ENCODE measurements at places on chromosomes 13 and 19.

DNA sequence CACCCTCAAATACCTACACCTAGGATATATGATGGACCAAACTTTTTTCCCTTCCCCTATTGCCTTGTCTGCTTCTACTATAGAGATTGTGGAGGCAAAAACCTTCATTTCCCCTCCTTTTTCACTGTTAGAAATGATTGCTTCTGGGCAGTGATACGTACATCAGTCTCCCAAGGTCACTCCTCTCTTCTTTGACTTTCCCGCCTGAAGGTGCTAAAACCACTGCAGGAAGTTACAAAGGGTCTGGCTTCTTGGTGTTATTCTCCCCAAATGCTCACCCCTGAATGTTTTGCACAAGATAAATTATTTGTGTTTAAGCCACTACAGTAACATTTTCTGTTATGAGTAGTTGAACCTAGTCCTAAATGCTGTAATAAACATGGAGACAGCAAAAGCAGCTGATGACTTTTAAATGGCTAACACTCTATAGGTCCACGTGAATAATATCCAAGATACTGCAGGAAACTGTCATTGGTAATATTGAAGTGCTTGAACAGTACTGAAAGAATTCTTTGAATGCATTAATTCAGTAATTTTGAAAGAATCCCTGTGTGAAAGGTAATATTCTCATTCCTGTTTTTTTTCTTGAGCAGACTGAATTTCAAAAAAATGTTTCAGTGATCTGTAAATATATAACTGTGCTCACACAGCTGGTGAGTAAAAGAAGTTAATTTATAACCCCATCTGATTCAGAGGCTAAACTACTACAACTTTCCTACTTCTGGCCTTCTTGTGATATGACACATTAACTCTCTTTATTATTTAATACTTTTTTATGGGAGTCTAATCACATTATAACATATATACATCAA lies 865.1 kb downstream of the EFNB2 start:
- DNase-seq: no peak

DNA sequence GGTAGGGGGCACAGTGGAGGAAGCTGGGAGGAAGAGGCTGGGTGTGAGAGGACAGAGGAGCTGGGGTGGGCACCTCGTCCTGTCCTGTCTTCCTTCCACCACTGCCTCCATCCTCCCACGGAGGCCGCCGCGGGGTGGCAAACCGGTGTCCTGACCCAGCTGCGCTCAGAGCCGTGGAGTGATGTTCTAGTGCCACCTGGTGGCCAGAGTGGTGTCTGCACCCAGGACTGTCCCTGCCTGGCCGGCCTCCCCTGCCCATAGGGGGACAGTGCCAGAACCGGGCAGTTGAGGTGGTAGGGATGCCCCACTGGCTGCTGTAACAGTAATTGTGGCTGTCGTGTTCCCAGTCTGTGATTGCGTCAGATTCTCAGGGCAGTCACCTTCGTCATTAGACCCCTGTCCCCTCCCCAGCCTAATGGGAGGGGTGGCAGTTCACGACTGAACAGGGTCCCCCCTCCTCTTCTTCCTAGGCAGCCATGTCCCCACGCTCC lies 11.1 kb upstream of the ARRDC2 start:
- peak; percentile 91 for DNase-seq

DNA sequence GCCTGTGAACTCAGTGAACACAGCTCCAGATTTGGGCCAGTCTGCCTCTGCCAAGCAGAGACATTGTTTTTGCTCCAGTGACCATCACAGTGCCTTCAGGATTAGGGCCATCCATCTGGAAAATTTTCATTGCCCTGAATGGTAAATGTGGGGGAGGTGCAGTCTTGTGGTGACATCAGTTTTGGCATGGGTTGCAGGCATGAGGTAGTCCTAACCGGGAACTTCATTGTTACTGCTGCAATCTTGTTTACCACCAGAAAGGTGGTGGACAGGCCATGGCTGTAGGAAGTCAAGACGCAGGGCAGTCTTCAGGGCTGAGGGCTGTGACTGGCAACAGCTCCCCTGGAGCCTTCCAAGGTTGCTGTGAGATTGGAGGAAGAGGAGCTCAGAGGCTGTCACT lies 55.2 kb downstream of the SPATA13 start:
- peak; percentile 44 for DNase-seq

DNA sequence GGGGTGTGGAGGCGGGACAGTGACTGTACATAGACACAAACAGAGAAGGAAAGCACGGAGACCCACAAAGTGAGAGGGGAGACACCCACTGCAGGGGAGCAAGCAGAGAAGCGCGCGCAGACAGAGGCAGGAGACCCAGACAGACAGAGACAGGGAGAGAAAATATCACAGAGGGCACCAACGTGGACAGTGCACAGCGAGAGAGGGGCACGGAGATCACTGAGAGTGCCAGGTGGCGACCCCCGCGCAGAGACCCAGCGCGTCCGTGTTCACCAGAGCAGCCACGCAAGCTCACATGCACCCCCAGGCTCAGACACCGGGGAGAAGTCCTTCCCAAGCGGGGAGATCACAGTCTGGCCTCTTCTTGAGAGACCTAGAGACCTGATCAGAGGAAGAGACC lies 1.4 kb upstream of the CACNG7 start:
- DNase-seq: no peak

DNA sequence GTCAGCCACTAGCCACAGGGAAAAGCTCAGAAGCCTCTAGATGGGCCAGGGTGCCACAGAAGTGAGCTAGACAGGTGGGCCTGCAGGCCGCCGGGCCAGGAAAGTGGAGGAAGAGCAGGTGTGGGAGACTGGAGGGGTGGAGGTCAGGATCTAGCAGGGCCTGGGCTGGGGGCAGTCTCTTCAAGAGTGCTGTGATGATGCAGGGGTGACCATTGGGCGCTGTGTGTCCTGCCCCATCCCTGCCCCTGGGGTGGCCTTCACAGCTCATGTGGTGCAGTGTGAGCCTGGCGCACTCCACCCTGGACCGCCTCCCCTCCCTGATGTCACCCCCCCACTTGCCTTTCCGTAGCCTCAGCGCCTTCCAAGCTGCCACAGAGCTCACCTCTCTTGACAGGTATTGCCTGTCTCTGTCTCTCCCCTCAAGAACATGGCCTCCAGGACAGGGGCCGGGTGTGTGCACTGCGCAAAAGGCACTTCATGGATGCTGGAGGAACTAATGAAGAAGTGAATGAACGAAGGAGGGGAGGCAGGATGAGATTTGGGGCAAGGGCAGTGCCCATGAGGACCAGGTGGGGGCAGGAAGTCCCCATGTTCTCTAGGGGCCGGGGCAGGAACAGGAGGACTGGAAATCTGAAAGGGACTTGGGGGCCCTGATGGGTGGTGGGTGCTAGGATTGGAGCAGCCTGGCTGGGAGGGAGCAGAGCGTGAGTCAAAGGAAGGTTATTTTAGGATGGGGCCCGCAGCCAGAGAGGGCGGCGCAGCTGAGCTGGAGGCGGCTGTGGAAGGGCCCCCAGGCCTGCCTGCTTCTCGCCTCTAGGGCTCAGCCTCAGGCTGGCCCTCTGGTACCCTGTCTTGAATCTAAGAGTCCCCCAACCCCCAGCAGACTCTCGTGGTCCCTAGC lies 6.6 kb downstream of the SSBP4 start:
- DNase-seq: peak; percentile 84

DNA sequence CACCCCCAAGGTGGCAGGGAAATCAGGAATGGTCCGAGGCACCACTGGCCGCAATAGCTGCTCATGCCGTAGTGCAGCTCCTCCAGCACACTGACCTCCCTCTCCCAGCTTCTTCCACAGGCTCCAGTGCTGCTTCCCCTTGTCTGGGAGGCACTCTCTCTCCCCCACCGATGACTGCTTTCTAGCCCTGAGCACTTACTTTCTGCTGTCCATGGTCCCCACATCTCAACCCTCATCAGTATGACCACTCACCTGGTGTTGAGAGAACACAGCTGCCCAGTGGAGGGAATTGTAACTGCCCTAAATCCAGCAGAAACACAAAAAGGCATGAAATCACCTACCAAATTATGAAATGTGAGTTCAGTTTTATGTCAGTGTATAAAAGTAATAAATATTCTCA lies 28.9 kb upstream of the TPP2 start:
- no peak for DNase-seq

DNA sequence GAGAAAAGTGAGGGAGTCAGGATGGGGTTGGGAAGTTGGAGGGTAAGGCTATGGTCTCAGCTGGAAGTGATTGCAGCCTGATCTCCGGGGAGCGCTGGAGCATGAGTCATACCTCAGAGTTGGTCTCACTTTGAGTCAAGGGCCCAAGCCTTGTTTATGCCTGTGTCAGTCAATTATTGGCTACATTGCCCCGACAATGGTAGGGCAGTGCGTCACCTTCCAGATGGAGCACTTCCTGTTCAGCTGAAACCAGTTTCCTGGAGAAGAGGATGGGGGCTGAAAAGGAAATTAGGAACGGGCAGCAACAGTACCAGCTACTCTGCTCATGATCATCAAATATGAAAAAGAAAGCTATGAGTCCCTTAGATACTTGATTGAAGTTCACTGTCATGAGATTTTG lies 60.4 kb downstream of the ADGRE1 start:
- no peak for DNase-seq

DNA sequence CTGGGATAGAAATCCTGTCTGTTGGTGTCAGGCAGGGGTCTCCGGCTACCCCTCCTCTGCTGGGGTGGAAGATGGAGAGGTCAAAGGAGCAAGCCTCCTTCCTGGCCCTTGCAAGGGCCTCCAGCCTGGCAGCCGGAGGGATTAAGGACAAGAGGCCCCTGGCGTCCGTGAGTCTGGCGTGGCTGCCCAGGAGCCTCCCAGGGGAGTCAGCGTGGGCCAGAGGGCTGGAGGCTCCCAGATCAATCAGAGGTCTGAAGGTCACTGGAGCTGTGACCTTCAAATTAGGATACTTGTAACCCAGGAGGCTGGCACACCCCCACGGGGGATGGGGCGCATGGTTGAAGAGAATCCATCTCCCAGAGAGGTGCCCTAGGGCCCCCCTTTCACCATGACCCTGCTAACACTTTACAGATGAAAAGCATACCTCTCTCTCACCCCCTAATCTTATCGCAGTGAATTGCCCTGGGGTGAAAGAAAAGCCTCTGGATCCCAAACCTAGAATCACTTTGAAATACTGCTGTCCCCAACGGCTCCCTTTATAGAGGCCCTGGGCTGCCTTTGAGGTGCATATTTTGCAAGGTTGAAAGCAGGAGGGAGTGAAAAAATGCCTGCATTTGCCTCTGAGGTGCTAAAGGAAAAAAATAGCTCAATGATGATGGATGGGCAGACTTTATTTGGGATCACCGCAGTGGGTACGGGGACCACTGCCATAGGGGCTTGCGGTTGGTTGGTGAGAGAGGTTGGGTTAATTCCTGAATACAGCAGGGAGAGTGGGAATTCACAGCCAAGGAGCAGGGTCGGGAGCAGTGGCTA lies 44.9 kb upstream of the PEG3 start:
- no peak for DNase-seq

DNA sequence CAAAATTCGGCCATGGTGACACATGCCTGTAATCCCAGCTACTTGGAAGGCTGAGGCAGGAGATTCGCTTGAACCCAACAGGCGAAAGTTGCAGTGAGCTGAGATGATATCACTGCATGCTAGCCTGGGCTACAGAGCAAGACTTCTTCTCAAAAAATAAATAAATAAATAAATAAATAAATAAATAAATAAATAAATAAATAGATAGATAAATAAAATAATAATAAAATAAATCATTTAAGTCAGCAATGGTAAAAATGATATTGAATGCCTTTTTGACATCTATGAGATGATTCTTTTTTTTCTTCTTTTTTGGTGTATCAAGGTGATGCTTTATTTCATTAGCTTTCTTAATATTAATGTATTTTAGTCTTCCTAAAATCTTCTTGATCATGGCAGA lies 221.7 kb upstream of the RXFP2 start:
- no peak for DNase-seq

GRCh38 chr13:30569901-30570576 lies 47.7 kb upstream of the USPL1 start:
- DNase-seq: peak; percentile 28

- no peak for DNase-seq
Measured at GRCh38 chr19:7287722-7288121, 6.5 kb downstream of the INSR start.

DNA sequence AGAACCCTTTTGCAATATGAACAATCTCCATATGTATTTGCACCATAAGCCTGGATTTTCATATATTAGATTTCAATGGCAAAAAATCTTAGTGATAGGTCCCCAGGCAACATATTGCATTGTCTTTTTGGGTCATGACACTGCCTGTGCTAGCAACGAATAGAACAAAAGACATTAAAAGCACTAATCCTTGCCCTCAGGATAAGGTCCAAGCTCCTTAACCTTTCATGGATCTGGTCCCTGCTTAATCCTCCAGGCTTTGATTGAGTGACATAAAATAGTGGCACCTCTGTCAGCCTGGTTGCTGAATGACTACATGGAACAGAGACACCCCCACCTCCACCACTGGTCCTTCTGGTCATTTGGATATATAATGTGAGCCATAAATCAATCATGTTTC lies 134.4 kb downstream of the RBM26 start:
- DNase-seq: no peak

DNA sequence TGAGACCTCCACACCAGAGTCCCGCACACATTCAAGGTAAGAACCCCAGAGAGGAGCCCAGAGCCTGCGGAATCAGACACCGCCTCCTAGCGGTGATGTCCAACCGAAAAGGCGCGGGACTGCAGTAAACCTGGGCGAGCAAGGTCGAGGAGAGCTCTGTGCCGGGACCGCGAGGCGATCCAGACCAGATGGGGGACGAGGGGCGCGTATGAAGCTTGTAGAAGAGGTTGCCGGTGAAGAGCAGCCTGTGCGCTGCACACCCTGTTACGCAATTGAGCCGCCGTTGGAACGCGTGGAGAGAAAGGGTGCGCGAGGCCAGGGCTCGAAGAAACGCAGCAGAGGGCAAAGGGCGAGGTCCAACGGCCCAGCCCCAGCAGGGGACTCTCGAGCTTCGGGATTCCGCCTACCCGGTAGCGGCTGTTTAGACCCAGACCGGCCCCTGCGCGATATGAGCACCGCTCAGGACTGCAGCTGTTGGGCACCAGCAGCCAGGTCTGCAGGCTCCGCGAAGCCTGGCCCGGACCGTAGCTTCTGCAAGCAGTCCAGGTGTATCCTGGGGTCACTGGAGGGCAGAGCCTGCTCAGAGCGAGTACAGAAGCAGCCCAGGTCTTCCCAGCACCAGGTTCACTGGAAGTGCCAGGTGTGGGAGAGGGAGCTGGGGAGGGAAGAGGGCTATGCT lies 65.9 kb upstream of the ZNF599 start:
- no peak for DNase-seq

DNA sequence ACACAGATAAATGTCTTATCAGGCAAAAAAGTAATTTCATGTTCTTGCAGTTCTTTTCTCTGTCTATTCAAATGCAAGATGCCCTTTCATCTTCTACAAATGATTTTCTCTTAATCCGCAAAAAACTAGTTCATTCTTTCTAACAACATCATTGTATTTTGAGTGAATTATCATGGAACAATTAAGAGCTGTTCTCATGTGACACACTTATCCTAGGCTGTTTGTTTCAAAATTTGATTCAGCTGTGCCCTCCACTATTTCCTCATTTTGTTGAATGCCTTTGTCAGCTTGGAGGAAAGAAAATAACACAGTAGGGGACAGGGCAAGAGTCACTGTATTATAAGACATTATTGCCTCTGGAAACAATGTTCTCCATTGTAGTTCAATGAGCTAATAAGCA lies 396.9 kb downstream of the KCTD12 start:
- DNase-seq: no peak

- peak; percentile 40 for DNase-seq
Measured at GRCh38 chr13:47250146-47250545, 353.3 kb upstream of the HTR2A start.

GRCh38 chr19:15101479-15102082 lies 5.6 kb upstream of the SYDE1 start:
- DNase-seq: no peak

- DNase-seq: peak; percentile 92
Measured at GRCh38 chr19:18292810-18293641, 11.6 kb upstream of the JUND start.

GRCh38 chr13:39329182-39329639 lies 273.8 kb downstream of the LHFPL6 start:
- no peak for DNase-seq

Data from femur (tissue), 1 donor.